NCI-H146 (cell line): ENCODE measurements at places on chromosomes 7 and 10.

DNA sequence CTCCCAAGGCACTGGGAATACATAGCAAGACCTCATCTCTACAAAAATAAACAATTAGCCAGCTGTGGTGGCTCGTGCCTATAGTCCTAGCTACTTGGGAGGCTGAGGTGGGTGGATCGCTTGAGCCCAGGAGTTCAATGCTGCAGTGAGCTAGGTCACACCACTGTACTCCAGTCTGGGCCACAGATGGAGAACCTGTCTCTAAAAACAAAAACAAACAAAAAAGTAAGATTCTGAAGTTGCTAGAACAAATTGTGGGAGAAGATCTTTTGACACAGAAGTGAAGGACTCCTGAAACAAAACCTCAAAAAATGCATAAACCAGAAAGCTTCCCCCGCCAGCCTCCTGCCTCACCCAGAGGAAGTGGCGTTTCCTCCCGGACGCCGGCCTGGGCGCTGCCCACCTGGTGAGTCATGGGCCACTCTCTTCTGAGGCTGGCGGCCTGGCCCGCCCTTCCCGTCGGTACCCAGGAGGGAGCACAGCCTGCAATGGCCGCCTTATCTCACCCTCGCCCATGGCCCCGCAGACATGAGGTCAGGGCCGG is 25.4 kb upstream of the ELN start:
- DNase-seq = no peak

- no peak for DNase-seq
Measured at GRCh38 chr7:122544463-122544862, 154.5 kb downstream of the RNF133 start.

- DNase-seq = no peak
Measured at GRCh38 chr10:110764378-110764777, 107.3 kb upstream of the PDCD4 start.

DNA sequence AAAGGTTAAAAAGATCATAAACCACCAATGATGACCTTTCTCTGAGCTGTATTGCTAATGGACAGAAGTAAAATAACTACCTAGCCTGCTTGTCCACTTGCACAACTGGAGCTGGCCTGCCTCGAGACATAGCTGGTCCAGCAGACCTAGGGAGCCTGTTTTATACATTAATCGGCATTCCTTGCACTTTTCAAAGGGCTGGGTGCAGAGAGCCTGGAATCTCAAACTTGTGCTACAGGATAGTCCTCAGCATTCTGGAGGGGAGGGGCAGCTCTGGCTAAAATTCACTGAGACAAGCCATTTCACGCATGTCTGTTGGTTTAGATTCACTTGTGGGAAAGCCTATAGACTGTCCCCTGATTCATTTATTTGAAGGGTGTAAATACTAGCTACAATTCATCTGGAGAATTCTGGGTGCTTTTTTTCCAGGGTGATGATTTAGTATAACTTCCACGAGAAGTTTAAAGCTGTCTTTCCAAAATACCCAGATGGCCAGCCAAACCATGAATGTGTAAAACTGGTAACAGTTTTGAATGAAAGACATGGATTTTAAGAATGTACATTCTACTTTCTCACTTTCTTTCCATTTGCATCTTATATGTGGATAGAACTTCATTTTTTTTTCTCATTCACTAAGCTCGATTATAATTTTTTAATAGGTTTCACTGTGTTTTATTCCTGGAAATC is 389.4 kb downstream of the KCNMA1 start:
- DNase-seq = no peak

DNA sequence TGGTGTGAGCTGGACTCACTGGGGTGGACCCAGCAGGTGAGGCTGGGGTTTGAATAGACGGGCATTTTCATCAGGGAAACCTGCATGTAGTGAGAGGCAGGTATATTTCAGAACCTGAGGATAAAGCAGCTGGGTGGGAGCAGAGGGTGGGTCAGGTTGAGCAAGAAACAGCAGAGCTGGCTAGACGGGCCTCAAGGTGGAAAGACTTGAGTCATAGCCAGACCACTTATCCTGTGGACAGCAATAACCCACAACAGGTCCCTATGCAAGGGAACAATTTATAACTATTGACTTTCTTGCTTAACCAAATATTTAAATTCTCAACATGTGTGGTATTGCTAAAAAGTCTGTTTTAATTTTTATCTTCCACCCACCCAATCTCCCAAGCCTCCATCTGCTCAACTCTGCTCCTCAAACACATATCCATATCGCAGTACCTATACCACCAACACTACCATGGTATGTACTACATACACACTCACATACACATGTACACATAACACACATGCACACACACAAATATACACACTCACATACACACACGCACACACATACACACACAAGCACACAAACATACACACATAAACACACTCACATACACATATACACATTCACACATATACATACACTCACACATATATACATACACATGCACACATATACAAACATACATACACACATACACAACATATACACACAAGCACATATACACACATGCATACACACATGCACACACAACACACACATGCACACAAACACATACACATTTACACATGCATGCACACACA is 129.0 kb upstream of the C7orf33 start:
- DNase-seq = no peak

- no peak for DNase-seq
Measured at GRCh38 chr7:117808341-117808757, 64.9 kb downstream of the CTTNBP2 start.

GRCh38 chr7:149021725-149022062 is 6.6 kb downstream of the PDIA4 start:
- DNase-seq = no peak

- no peak for DNase-seq
Measured at GRCh38 chr7:117950601-117951260, 77.5 kb upstream of the CTTNBP2 start.

DNA sequence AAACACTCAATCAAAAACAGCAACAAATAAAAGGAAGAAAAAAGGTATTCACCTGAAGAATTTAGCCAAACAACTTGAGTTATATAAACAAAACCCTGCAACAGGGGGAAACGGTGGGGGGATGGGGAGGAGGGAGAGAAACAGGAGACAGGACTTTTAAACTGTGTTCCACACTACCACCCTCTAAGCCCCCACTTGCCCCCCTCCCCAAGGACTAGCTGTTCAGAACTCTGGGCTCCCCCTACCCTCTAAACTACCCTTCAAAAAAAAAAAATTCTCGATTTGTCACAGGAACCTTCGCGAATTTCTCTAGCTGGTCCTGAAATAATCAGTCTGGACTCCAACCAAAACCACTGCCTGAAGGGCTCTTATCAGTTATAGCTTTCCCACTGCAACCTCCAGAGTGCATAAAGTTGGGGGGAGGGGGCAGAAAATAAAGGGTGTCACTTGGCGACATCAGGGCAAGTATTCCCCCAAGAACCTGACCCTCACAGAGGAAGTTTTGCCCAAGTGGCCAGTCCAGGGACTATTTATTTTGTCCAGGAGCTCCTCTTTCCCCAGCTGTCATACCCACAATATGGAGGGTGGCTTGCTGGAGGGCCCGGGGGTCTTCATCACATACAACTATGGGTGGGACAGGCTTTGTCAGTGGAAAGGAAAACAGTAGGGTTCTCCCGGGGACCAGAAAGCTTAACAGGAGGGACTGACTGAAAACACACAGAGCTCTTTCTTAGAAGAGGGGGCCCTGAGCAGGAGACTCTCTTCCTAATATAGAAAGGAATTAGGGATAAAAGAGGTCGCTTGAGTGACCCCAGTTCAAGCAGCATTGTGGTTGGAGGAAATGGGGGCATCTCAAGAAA is 1.3 kb downstream of the UBE2H start:
- DNase-seq = peak; percentile 20

- no peak for DNase-seq
Measured at GRCh38 chr10:48568131-48568530, 36.7 kb downstream of the ARHGAP22 start.

GRCh38 chr7:1268866-1269265 is 36.2 kb downstream of the UNCX start:
- peak; percentile 27 for DNase-seq

- DNase-seq = no peak
Measured at GRCh38 chr10:4826792-4827324, 851 bp downstream of the AKR1E2 start.

- DNase-seq = no peak
Measured at GRCh38 chr7:1547777-1548437, 8.1 kb downstream of the TMEM184A start.

DNA sequence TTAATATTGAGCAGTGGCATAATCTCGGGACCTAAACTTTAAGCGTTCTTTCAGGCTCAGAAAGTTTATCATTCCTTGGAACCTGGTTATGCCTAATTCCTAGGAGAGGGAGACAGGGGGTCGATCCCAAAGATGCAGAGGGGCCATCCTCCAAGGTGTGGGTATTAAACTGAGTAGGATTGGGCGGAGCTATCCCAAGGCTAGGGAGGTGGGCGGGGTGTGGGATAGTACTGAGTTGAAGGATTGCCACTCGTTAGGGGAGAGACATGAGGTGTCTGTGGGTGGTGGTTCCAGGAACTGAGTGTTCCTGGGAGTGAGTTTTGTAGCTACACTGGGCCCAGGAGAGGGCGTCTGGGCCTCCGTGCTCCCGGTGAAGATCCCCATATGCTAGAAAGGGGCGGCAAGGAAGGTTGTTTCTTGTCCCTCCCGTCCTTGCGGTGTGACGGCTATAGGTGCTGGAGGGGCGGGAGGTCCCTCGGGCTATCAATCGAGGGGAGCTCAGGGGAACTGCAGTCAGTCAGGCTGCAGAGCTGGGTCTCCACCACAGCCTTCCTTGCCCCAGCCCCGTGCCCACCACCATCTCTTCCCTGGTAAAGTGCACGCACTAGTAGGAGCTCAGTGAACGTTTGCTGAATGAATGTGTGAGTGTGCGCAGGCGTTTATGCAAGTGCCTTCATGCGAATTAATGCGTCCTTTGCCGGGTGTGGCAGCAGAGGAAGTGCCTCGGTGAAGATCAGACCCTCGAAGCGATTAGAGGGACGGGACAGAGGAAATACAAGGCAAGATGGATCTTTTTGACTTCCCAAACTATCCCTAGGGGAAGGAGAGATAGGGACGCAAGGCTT is 3.0 kb upstream of the HMX2 start:
- no peak for DNase-seq

GRCh38 chr10:50360077-50360850 is 108.9 kb upstream of the ASAH2 start:
- DNase-seq = no peak

GRCh38 chr10:103854265-103854685 is 1.1 kb downstream of the SH3PXD2A start:
- DNase-seq = no peak

DNA sequence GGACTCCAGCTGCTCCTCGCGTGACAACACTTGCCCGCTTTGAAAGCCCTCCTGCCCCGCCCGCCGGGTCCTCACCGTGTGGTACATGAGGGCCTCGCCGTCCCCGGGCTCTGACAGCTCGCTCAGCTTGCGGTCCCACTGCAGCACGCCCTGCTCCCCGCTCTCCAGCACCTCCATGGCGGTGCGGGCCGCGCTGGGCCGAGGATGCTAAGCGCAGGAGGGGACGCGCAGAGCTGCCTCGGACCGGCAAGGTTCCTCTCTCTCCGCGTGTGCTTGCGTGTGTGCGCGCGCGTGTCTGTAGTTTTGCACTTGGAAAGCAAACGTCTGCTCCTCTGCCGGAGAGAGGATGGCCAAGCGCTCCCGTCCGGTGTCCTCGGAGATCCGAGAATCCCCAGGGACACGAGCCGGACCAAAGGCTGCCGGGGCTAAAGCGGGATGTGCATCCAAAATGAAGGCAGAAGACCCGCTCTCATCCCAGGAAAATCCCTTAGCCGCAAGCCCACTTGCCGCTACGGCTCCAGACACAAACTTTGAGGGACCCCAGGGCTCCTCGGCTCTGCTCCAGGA is at the start of gene CREB3L2:
CREB3L2 (minus strand) TSS at position 558 of the 567 bp plus-strand sequence; CDS start at position 177, 381 bp downstream.
- peak; percentile 81 for DNase-seq

- DNase-seq = no peak
Measured at GRCh38 chr10:71220689-71221540, 8.5 kb downstream of the UNC5B start.

DNA sequence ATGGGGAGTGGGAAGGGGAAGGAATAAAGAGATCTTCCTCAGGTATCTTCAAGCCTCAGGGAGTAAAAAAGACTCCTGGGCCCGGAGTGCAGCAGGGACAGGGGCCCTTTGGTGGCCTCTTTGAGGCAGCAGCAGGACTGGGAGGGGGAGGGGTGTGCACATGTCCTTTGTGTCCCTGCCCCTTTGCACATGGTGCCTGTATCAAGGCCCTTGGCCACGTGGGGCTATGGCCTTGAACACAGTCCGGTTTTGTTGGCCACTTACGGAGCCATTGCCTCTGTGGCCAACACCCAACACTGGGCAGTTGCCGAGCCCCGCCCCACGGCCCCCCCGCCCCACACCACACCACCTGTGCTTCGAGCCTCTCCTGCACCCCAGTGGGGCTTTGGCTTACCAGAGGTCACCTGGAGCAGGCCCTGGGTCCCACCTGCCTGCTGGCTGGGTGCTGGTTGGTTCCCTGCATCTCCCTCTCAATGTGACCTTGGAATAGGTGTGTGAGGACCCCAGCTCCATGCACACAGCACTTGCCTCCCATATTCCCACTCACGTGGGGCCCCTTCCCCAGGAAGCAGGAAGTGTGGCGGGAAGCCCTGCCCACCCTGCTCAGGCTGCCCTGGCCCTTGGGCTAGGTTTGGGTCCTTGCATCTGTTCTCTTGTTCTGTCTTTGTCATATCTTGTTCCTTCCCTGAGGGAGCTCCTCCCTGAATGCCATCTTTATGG is 5.4 kb downstream of the SAP25 start:
- DNase-seq = no peak

DNA sequence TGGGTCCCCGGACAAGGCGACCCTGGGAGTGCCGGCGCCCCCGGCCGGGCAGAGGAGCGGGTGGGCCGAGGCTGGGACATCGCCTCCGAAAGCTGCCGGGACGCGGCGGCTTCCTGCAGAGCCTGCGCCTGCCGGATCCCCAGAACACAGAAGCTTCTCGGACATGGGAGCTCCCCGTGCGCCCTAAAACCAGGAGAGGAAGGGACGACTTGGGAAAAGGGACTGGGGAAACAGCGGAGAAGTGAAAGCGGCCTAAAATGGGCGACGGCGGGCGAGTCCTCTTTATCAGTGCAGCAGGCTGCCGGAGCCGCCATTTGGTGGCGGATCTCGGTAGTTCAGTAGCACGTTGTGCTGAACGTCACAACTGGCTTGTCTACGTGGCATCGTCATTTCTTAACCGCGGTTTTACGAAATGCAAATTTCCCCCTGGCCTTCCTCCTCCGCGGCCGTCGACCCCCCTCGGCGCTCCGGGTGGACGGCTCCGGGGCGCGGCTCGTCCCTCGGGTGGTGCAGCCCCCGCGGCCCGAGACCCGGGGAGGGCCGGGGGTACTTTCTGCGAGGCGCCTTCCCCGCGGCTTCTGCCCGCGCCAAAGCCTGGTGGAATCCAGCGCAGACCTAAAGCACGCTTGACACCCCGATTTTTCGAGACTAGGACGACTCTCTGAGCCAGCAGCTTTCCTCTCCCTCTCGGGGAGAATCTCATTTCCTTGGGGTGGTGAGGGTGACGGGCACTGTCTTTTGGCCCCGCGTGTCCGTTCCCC is 9.9 kb upstream of the SPAG6 start:
- DNase-seq = no peak

GRCh38 chr7:156111-157007 is 36.0 kb upstream of the FAM20C start:
- no peak for DNase-seq

- DNase-seq = no peak
Measured at GRCh38 chr10:116082206-116082605, 190.8 kb downstream of the GFRA1 start.
